ENCODE measurements at places on chromosomes 4 and X. TPM values are rescaled to one million over a fixed set of nuclear protein-coding genes. Genes with fewer than 3 reads are reported as not detected.

GRCh38 chr4:81142744-81143143, 72.3 kb downstream of the PRKG2 start:
- DNase-seq: no peak

Gene TIGD2
- 8.3 TPM for total RNA-seq

Gene SYAP1
- total RNA-seq: 12.9 TPM

Gene SHROOM4
- 0.94 TPM for total RNA-seq

Gene NLGN4X
- total RNA-seq: 20.0 TPM

Gene AWAT2
- total RNA-seq: 0.05 TPM

DNA sequence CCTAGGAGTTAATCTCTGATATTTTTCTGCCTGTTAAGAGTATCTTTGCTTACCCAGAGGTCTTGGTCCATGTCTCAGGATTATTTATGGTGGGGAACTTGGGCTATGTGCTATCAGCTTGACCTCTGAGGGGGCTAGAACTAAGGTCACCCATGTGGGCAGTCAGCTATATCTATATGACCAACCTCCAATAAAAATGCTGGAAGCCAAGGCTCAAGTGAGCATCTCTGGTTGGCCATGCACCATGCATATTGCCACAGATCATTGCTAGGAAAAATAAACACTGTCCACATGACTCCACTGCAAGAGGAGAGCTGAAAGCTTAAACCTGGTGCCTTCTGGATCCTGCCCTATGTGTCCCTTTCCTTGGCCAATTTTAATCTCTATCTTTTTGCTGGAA, 196.5 kb upstream of the SLC7A11 start:
- DNase-seq: no peak

- DNase-seq: no peak
Observed at GRCh38 chr4:12265554-12265953, 836.9 kb upstream of the HS3ST1 start.

Gene MTTP
- 0.42 TPM for total RNA-seq

Gene CDS1
- 2.0 TPM for total RNA-seq

DNA sequence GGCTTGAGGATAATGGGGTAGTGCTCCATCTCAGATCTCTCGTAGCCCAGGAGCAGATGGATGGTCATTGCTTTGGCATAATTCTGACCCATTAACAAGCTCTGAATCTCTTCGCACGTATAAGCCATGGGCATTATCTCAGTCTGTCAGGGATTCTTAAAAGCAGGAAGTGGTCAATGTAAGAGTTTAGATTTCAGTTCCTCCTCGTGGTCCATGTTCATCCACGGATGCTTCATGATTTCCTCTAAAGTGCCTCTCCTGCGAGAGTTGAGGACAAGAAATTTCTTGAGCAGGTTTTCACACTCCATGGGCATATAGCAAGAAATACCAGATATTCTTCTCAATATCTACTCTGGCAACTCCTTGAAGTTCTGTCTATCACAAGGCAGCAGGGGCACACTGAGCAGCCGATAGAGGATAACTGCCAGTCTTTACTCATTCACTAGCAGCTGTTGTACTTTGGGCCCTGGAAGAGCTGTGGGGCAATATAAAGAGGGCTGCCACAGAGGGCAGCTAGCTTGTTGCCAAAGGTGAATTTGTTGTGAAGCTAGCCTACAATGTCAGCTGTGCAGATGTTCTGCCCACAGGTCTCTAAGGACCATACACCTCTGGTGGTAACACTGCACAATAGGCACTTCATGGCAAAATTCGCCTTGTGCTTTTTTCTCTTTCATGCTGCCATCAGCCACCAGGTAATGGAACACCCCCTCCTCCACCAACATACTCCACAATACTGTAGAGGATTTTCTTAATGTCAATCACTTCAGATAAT, 52.0 kb upstream of the WDR17 start:
- no peak for DNase-seq

DNA sequence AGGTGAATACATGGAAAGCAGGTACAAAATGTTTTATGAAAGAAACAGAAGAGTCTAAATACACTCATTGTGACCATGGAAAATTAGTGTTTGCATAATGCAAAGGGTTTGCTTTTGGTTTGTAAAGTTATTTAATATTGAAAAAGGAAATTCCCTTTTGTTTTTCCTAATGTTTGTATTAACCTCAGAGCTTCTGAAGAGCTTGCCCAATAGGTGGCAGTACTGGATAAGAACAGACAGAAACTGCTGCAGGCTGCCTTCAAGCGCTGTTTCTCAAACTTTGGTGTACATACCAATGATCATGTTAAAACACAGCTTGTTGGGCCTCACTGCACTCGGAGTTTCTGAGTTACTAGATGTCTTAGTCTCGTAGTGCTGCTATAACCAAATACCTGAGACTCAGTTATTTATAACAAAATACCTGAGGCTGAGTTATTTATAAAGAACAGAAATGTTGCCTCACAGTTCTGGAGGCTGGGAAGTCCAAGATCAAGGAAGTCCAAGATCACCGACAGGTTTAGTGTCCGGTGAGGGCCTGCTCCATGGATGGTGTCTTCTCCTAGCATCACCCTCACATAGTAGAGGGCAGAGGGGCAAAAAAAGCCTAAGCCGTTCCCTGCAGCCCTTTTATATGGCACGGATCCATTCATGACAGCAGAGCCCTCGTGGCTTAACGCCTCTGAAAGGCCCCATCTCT, 54.2 kb downstream of the SUPT20HL2 start:
- DNase-seq: peak; percentile 29

- DNase-seq: no peak
Observed at GRCh38 chr4:56345458-56345857, 41.8 kb downstream of the AASDH start.

DNA sequence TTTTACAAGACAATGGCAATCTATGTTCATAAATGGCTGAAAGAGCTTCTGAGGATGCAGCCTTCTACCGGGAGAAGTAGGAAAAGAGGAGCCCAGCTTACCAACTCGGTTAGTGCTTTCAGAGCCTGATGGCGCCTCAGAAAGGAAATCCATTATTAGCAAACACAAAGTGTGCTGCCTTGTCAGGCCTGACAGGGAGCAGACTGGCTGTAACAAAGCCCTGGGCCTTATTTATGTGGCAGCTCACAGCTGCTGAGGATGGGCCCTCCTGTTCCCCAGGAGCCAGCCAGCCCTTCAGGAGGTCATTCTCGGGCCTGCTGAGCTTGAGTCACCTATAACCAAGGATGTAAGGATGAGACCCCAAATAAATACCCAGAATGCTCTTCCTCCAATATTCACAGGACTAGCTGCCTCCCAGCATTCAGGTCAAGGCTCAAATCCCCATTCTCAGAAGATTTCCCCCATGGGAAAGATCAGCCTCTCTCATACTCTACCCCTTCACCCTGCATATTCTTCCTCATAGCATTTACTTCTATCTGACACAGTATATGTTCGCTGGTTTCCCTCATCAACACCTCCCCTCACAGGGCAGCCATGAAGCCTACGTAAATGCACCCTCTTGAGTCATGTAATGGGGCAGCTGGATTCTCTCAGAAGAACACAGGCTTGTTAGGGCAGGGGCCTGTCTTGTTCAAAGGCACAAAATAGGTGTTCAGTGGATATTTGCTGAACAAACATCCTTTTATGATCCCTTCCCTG, 227.0 kb upstream of the RASGEF1B start:
- DNase-seq: no peak

Gene MAGEA2
- not detected for total RNA-seq

Gene OCRL
- total RNA-seq: 3.5 TPM

All from thymus (tissue), 14 donors.